Peyer's patch (tissue), 4 donors: ENCODE measurements at places on chromosomes 3 and 15. TPM values are rescaled to one million over a fixed set of nuclear protein-coding genes. Genes with fewer than 3 reads are reported as not detected.

The LRRC31 gene
- total RNA-seq: 41.2 TPM

DNA sequence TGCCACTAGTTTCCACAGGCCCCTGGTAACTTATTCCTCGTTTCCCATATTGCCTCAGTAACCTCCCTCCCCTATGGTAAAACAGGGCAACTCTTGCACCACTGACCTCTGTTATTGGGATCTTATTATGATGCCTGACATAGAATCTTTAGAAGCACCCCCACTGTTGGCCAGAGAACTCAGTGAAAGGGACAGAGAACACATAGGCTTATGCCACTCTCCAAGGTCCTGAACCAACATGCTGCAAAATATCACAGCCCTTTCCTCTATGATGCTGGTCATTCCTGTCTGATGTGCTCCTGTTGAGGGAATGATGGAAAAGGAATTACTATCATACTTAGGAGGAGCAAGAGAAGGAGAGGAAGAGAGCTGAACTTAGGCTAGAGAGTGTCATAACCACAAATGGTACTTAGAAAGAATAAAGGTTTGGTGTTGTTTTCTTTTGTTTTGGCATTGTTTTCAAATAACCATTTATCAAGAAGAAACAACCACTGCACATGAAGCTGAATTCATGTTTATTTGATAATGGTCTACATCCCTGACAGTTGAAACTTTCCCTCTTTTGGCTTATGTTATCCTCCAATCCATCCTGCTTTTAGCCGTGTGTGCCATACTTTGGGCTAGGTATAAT, 330.2 kb downstream of the EPHB1 start:
- no peaks in the 10 kb centered on the region for H3K36me3 ChIP-seq
- no peaks in the 10 kb centered on the region for H3K4me1 ChIP-seq
- H3K4me3 ChIP-seq: no peak overlapping the region
- H3K27me3 ChIP-seq: no peaks in the 10 kb centered on the region

GRCh38 chr15:40762919-40763800, 708 bp upstream of the GCHFR start:
- peak; percentile 86 for DNase-seq
- peak overlapping the region; percentile 92 for H3K27ac ChIP-seq
- peaks cover 18% of the 10 kb centered on the region for H3K4me1 ChIP-seq
- H3K4me3 ChIP-seq: peak overlapping the region; percentile 50
- H3K36me3 ChIP-seq: peaks cover 12% of the 10 kb centered on the region

- H3K27me3 ChIP-seq: no peaks in the 10 kb centered on the region
- no peak for DNase-seq
- H3K36me3 ChIP-seq: no peaks in the 10 kb centered on the region
- no peak overlapping the region for H3K4me3 ChIP-seq
Measured at GRCh38 chr3:43217633-43218032, 68.7 kb upstream of the SNRK start.

- no peak for DNase-seq
- no peak overlapping the region for H3K4me3 ChIP-seq
- no peaks in the 10 kb centered on the region for H3K36me3 ChIP-seq
- H3K4me1 ChIP-seq: no peaks in the 10 kb centered on the region
Measured at GRCh38 chr3:36408146-36408545, 27.8 kb downstream of the STAC start.

- no peaks in the 10 kb centered on the region for H3K36me3 ChIP-seq
- H3K27me3 ChIP-seq: no peaks in the 10 kb centered on the region
- no peak for DNase-seq
- H3K27ac ChIP-seq: no peak overlapping the region
Measured at GRCh38 chr15:33083232-33084081, 111.1 kb downstream of the FMN1 start.

GRCh38 chr3:58200846-58201355, 9.9 kb downstream of the DNASE1L3 start:
- DNase-seq: no peak
- H3K27ac ChIP-seq: no peak overlapping the region
- no peak overlapping the region for H3K4me3 ChIP-seq
- H3K27me3 ChIP-seq: no peaks in the 10 kb centered on the region
- H3K4me1 ChIP-seq: peaks cover 24% of the 10 kb centered on the region
- no peaks in the 10 kb centered on the region for H3K36me3 ChIP-seq

DNA sequence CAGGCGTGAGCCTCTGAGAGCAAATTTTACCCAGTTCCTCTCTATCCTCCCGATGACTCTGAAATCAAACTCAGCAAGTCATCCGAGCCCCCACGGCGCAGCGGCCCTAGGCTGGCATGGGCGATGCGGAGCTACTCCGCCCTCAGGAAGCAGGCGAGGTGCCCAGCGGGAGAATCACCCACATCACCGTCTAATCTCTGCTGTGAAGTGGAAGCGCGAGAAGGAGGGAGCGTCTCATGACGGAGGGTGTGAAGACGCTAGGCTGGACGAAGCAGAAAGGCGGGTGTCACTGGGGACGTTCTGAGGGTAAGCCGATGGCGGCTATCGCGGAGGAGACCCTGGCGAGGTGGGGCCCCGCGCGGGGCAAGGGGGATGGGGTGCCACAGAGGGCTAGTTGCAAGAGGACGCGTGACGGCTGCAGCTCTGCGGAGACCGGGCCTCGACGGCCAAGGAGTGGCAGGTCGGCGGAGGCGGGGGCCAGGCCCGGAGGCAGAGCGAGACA, 9.1 kb upstream of the GNAI2 start:
- peak overlapping the region; percentile 47 for H3K4me3 ChIP-seq
- peak overlapping the region; percentile 10 for H3K27ac ChIP-seq
- H3K36me3 ChIP-seq: no peaks in the 10 kb centered on the region
- H3K27me3 ChIP-seq: no peaks in the 10 kb centered on the region
- H3K4me1 ChIP-seq: no peaks in the 10 kb centered on the region
- peak; percentile 43 for DNase-seq

- H3K4me1 ChIP-seq: no peaks in the 10 kb centered on the region
- no peak overlapping the region for H3K27ac ChIP-seq
- no peak for DNase-seq
- no peaks in the 10 kb centered on the region for H3K27me3 ChIP-seq
Measured at GRCh38 chr3:4994823-4995499, 15.7 kb downstream of the BHLHE40 start.

The LPCAT4 gene
- 52.8 TPM for total RNA-seq

The SLC9A9 gene
- total RNA-seq: 8.7 TPM

DNA sequence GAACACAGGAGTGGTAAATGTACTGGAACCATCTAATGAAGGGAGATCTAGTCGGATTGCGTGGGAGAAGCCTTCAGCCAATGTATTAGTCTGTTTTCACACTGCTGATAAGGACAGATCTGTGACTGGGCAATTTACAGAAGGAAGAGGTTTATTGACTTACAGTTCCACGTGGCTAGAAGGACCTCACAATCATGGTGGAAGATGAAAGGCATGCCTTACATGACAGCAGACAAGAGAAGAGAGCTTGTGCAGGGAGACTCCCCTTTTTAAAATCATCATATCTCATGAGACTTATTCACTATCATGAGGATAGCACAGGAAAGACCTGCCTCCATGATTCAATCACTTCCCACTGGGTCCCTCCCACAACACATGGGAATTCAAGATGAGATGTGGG, 17.0 kb downstream of the HRG start:
- H3K27me3 ChIP-seq: no peaks in the 10 kb centered on the region
- no peak overlapping the region for H3K4me3 ChIP-seq
- no peaks in the 10 kb centered on the region for H3K4me1 ChIP-seq
- DNase-seq: no peak
